Endodermal cell (in vitro differentiated cells): ENCODE measurements at places on chromosomes 16 and 17.
A peak's percentile ranks its signal among the peaks of the same experiment; 100 is the strongest.

GRCh38 chr17:56694825-56695224, 101.3 kb downstream of the NOG start:
- no peaks in the 10 kb centered on the region for H3K36me3 ChIP-seq
- H3K27ac ChIP-seq = no peak overlapping the region

DNA sequence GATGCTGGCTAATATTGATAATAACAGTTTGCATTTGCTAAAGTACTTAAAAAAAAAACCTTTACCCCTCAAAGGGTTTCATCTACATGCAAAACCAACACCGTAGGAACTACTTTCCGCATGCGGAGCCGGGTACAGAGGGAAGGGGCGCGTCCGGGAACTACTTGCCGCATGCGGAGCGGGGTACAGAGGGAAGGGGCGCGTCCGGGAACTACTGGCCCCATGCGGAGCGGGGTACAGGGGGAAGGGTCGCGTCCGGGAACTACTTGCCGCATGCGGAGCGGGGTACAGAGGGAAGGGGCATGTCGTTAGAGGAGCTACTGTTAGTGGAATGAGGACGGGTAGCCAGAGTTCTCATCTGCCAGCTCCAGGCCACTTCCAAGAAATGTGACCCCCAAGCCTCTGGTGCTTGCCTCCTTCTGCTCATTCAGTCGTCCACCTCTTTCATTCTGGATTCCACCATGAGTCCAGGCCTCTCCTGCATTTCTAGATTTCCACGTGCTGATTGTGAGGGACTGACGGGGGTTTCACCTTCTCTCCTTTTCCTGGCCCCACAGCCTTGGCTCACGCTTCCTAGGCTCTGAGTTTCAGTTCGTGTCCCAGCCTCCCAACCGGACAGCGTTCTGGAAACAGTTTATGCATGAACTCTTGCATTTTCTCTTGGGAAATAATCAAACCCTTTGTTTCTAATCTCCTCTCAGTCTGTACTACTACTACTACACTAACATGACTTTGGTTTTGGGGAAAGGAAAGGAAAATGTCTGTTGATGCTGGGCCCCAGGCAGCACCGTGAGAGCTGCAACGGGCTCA, 26.9 kb downstream of the MINK1 start:
- no peak overlapping the region for H3K4me3 ChIP-seq
- H3K4me1 ChIP-seq = peaks cover 11% of the 10 kb centered on the region
- H3K36me3 ChIP-seq = peaks cover 7% of the 10 kb centered on the region
- H3K27me3 ChIP-seq = no peaks in the 10 kb centered on the region
- no peak for DNase-seq
- H3K27ac ChIP-seq = no peak overlapping the region

DNA sequence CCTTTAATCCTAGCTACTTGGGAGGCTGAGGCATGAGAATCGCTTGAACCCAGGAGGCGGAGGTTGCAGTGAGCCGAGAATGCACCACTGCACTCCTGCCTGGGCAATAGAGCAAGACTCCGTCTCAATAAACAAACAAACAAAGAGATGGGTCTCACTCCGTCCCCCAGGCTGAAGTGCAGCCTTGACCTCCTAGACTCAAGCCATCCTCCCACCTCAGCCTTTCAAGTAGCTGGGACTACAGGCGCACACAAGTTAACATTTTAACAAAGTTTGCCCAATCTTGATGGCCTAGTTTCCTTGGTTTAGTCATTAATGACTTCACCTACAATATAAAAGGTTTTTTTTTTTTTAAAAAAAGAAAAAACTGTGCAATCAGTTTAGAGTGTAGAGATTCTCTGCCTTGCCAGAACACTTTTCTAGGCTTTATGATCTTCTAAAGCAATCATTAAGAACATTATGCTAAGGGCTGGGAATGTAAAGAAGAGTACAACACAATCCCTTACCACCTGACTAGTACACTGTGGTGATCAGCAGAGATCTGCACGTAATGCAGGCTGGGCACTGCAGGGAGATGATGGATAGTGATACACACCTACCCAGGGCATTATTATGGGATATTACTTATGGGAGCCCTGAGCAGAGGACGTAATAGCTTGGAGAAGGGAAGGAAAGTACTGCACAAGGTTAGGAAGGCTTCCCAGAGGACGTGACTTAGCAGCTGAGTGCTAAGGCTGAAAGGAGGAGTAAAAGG, 6.9 kb downstream of the GOT2 start:
- no peak for DNase-seq
- H3K27ac ChIP-seq = no peak overlapping the region
- no peaks in the 10 kb centered on the region for H3K27me3 ChIP-seq
- H3K36me3 ChIP-seq = peaks cover 23% of the 10 kb centered on the region
- no peak overlapping the region for H3K4me3 ChIP-seq

DNA sequence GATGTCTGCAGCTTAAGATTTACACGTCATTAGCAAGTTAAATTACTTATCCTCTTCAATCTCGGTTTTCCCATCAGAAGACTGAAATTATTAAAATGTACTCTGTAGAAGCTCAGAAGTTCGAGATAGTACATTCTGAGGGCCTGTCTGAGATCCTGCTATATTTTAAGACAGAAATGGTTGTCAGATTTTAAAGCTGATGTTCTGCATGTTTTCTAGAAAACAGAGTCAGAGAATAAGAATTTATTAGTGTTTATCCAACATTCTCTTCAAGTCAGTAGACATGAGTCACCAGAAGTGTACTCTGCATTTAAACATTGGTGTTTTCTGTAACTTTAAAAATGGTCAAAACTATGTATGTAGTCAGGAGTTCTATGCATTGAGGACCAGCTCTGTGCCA, 155.2 kb upstream of the MYOCD start:
- H3K4me3 ChIP-seq = no peak overlapping the region
- H3K27me3 ChIP-seq = no peaks in the 10 kb centered on the region
- no peaks in the 10 kb centered on the region for H3K4me1 ChIP-seq

- no peak for DNase-seq
- H3K36me3 ChIP-seq = no peaks in the 10 kb centered on the region
- H3K27me3 ChIP-seq = no peaks in the 10 kb centered on the region
- H3K4me1 ChIP-seq = peaks cover 3% of the 10 kb centered on the region
- H3K27ac ChIP-seq = no peak overlapping the region
- no peak overlapping the region for H3K4me3 ChIP-seq
Measured at GRCh38 chr17:17540935-17541639, 44.9 kb upstream of the RASD1 start.

DNA sequence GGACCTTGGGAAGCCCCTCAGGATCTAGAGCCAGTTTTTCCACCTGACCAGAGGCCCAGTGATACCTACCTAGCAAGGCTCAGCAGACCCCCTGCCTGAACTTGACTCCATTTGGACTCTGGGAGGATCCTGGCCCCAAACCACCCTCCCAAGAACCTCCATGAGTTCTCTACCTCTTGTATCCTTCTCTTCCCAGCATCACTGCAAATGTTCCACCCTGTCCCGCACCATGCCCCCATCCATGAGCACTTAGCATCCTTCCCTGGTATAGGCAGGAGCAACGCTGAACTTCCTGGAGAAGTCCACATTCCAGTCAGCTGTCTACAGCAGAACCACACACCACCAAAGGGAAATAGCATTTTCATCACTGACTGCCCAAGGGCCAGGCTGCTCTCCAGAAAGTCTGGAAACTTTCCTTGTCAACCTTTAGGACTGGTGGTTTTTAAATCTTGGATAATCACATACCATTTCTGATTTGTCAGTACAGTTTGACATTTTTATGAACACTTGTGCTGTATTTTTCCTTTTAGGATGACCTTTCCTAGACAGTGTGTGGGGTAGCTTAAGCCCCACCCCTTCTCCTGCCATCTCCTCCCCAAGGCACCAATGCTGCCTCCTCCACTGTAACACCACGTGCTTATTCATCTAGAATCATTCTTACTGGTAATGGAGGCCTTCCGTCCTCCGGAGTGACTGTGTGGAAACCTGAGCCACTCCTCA, 13.9 kb downstream of the EIF4A3 start:
- no peak overlapping the region for H3K27ac ChIP-seq
- no peaks in the 10 kb centered on the region for H3K4me1 ChIP-seq
- peaks cover 51% of the 10 kb centered on the region for H3K36me3 ChIP-seq
- no peaks in the 10 kb centered on the region for H3K27me3 ChIP-seq
- H3K4me3 ChIP-seq = no peak overlapping the region

DNA sequence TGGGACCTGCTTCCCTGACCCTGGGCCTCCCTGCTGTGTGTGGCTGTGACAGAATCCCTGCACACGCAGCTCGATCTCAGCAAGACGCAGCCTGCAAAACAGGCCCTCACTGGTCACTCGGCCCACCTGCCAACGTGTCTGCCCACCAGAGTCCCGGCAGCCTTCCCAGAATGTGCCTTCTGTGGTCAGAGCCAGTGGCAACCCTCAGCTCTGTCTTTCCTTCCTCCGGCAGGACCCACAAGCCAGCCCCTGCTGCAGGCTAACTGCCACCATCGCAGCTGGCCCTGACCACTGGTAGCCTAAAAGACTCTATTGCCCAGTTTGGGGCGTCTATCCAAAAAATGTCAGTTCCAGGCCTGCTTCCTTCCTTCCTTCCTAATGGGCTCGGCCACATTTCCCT, 83.2 kb downstream of the LITAF start:
- H3K4me1 ChIP-seq = no peaks in the 10 kb centered on the region
- H3K27ac ChIP-seq = no peak overlapping the region
- H3K27me3 ChIP-seq = no peaks in the 10 kb centered on the region
- no peak overlapping the region for H3K4me3 ChIP-seq

- no peak overlapping the region for H3K27ac ChIP-seq
- H3K4me1 ChIP-seq = no peaks in the 10 kb centered on the region
- no peaks in the 10 kb centered on the region for H3K27me3 ChIP-seq
- H3K4me3 ChIP-seq = no peak overlapping the region
Measured at GRCh38 chr16:57593021-57593420, 35.4 kb upstream of the ADGRG1 start.

DNA sequence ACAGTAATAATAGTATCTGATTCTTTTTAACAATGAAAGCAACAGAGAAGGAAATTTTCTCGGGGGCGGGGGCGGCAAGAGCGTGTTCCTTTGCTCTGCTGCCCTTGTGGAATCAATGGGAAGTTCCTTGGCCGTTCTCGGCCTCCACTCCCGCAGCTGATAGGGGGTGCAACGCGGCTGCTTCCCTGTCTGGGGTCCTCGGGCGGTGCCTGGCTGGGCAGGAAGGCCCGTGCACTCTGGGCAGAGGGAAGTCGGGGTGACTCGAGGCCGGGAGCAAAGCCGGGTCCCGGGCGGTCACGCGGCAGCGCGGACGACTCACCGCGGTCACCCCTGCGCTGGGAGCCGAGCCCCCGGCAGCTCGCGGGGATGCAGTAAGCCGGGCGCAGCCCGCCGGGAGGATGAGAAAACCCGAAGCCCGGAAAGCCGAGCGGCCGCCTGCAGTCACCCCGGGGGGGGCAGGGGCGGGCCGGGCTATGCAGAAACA, 2.5 kb downstream of the TUBB3 start:
- no peak for DNase-seq
- no peaks in the 10 kb centered on the region for H3K27me3 ChIP-seq
- peak overlapping the region; percentile 84 for H3K4me3 ChIP-seq
- H3K27ac ChIP-seq = peak overlapping the region; percentile 85
- peaks cover 24% of the 10 kb centered on the region for H3K36me3 ChIP-seq
- H3K4me1 ChIP-seq = no peaks in the 10 kb centered on the region

DNA sequence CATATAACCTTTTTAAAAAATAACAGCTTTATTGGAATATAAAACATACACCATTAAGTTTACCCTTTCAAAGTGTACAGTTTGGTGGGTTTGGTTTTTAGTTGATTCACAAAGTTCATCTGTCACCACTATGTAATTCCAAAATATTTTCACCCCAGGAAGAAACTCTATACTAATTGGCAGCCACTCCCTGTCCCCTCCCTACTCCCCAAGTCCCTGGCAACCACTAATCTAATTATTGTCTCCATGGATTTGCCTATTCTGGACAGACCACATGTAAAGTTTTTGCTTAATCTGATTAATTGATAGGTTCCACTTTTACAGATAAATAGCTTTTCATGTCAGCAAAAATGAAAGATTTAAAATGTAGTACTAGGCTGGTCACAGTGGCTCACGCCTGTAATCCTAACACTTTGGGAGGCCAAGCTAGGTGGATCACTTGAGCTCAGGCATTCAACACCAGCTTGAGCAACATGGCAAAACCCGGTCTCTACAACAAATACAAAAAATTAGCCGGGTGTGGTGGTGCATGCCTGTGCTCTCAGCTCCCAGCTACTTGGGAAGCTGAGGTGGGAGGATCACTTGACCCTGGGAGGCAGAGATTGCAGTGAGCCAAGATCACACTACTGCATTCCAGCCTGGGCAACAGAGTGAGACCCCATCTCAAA, 25.0 kb upstream of the MAPK3 start:
- H3K27me3 ChIP-seq = no peaks in the 10 kb centered on the region
- no peaks in the 10 kb centered on the region for H3K4me1 ChIP-seq
- H3K36me3 ChIP-seq = no peaks in the 10 kb centered on the region
- H3K27ac ChIP-seq = no peak overlapping the region
- no peak overlapping the region for H3K4me3 ChIP-seq

- no peaks in the 10 kb centered on the region for H3K36me3 ChIP-seq
- DNase-seq = no peak
- no peaks in the 10 kb centered on the region for H3K4me1 ChIP-seq
Measured at GRCh38 chr16:78976212-78976611, 624.3 kb downstream of the MAF start.

DNA sequence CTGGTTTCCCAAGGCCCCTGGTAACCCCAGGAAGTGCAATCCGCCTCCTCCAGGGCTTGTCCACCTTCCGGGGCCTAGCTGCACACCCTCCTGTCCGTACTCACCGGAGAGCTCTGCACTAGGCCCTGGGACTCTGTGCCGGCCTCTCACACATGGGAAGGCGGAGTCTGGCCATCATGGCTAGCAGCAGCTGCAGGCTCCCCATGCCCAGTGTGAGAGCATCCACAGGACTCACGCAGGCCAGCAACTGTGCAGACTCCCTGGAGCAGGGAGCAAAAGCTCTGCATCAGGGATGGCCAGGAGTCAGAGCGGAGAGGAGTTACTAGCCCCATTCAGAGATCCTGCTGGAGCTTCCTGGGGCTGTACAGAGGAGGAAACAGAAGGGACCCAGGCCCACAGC, 20.2 kb downstream of the FOXN1 start:
- peaks cover 2% of the 10 kb centered on the region for H3K27me3 ChIP-seq
- DNase-seq = no peak
- no peaks in the 10 kb centered on the region for H3K4me1 ChIP-seq
- H3K27ac ChIP-seq = no peak overlapping the region

- H3K27me3 ChIP-seq = peaks cover 10% of the 10 kb centered on the region
- H3K4me3 ChIP-seq = no peak overlapping the region
- H3K4me1 ChIP-seq = no peaks in the 10 kb centered on the region
- no peak for DNase-seq
Measured at GRCh38 chr16:7124701-7125100, 207.9 kb upstream of the RBFOX1 start.

GRCh38 chr17:36937001-36937958, at the start of gene LHX1:
LHX1 (plus strand) TSS chr17:36937475; CDS start chr17:36938198, 723 bp downstream.
- peaks cover 18% of the 10 kb centered on the region for H3K4me1 ChIP-seq
- peaks cover 48% of the 10 kb centered on the region for H3K36me3 ChIP-seq
- no peak within 1 kb of the TSS for H3K27ac ChIP-seq
- H3K27me3 ChIP-seq = peaks cover 80% of the 10 kb centered on the region
